ENCODE measurements at places on chromosomes 11 and 22.

DNA sequence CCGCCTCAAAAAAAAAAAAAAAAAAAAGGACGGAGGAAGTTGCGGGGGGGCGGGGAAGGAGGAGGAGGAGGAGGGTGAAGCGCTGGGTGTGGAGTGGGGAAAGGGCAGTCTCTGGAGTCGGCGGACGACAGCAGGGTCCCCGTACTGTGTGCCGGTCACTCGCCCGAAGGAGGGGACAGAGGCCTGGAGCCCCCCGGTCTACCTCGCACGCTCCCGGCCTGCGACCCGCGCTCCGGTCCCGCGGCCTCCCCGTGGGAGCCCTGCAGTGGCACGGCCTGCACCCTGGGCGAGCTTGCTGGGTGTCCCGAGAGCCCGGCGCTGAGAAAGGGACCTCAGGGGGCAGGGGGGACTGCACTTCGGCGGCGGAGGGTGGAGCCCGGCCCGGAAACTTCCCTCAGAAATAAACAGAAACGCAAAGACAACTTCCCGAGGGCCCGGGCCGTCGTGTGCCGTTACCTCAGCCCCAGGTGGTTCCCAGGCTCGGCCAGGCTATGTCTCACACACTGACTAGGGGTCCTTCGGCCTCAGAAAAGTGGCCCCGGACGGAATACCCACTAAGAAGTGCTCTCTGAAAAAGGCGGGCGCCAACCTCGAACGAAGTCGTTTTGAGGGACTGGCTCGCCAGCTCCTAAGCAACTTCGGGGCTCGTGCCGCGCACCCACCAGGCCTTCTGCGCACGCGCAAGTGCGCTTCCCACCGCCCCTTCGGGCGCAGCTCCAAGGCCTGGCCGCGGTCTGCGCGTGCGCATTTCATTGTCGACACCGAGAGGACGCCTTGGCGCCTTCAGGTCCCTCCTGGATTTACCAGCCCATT is at the start of gene MAJIN:
Gene MAJIN (minus strand): TSS at position 688 of the 813 bp plus-strand sequence. CDS start 12,703 bp downstream, outside the sequence.
- DNase-seq: no peak

DNA sequence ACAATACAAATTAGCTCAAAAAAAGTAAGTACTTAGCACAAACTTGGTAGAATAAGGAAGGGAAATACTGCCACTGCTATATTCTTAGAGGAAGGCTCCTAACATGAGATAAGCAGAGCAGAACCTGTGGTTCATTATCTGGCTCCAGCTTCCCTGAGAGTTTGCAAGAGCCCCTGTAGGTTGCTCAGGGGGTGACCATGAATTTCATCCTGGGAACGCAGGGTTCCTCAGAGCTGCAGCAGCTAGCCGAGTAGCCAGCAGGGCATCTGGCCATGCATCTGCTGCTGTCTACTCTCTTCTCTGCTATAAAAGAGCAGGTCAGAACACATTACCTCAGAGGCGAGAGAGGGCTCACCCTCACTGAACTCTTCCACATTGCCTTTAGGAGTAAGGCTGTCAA is 67.3 kb downstream of the TRPC6 start:
- no peak for DNase-seq

DNA sequence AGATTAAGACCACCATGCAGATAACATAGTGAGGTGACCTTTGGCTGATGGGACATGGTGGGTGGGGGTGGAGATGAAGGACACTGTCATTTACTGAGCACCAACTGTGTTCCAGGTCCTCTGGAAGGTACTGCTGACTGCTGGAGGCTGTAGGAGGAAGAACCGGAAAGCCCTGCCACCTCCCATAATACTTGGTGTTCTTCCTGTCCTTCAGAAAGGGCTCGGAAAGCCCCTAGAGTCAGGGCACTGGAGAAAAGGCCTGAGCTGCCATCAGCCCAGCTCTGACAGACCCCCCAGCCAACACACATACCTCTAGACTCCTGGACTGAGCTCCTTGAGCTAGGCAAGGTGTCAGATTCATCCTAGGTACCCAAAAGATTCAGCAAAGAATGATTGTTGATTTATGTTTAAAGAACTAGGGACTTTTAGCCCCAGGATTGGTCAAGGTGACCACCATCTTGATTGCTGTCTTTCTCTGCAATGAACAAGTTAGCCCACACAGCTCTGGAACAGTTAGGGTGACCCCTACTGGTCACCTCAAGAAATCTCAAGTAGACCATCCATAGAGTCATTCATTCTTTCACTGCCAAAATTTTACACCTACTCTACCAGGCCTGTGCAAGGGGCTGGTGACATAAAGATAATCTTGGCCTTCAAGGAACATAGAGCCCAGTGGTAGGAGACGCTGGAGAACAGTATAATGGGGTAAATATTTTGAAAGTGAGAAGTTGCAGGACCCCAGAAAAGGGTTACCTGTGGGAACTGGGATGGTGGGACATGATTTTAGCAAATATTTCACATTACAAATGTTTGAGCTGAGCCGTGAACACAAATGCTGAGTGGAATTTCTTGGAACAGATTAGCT is 39.4 kb downstream of the IRAG1 start:
- DNase-seq: no peak

DNA sequence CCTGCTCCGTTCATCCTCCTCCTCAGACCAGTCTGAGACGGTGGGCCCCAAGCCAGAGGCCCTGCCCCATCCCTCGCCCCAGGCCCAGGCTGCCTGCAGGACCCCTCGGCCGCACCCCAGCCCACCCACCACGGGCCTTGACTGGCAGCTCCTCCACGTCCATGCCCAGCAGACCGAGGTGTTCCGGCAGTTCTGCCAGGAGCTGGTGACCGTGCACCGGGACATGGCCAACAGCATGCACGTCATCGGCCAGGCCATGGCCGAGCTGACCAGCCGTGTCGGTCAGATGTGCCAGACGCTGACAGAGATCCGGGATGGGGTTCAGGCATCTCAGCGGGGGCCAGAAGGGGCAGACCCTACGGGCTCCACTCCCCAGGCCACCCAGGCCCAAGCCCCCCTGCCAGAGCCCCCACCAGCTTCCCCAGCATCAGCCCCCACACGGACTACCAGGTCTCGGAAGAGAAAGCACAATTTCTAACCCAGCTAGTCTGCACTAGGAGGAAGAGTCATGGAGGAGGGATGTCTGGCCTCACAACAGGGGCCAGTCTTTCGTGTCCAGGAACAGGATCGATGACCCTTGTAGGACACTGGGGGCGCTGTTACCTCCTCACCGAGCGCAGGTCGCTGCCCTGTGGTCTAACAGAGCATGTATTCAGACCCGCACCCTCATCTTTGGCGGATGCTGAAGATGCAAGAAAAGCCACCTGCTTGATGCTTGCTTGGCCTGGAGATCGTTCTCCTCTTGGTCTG is 66.3 kb downstream of the PRDM11 start:
- DNase-seq: no peak

DNA sequence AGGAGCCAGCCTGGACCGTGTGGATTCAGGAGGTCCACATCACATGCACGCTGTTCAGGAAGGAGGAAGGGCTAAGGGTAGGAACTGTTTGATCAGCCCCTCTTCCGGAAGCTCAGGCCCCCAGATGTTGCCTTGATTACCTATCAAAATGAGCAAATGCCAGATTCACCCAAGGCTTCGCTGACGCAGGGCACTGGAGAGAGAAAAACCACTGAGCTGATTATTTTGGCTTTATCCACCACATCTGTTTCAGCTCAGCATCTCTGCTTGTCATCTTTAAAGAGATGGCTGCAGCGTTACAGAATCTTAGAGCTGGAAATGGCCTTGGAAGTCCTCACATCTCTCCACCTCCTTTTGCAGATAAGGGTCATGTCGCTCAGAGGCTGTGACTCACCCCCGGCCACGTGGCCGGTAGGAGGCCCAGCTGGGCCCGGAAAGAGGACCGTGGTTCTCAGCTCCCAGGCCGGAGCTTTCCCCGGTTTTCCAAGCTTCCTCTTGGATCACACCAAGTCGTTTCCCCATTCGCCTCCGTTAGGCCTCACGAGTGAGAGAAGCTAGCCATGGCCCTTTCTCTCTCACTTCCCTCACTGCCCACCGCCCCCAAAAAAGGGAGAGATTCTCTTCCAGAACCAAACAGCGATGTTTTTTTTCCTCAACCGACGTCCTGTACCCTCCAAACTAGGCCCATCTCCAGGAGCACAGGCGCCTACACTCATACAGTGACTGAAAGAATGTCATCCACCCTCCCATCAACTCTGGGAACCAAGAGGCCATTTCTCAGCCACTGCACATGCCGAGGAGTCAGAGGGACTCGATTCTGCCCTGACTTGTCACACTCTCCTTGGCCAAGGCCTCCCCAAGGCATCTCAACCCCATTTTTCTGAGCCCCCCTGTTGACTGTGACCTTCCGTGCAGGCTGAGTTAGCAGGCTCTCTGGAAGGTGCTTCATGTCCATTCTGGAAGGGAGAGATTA is 37.6 kb downstream of the LIF start:
- DNase-seq: peak; percentile 56

DNA sequence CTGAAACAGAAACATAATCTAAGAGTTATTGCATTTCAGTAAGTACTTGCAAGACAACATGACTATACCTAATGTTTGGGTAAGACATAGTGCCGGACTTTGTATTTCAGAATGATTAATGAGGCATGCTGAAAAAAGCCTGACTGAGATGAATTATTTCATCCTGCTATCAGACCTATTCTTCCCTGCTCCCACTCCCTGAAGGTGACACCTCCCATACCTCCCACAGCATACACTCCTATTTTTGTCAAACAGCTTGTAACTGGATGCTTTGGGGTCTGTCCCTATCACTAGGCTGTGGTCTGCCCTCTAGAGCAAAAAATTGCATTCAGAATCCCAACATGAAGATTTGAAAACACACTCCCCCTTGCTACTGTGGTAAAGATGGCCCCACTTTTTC is 10.9 kb upstream of the SCN3B start:
- DNase-seq: no peak

All from GM04503 (cell line).